Mucosa of gallbladder (tissue), 1 donor: ENCODE measurements at places on chromosomes 3 and 15. TPM values are rescaled to one million over a fixed set of nuclear protein-coding genes. Genes with fewer than 3 reads are reported as not detected.

CORO2B gene
- 2.9 TPM for total RNA-seq

MORC1 gene
- not detected for total RNA-seq

SMC4 gene
- total RNA-seq = 32.2 TPM

ASB14 gene
- not detected for total RNA-seq

ETV5 gene
- total RNA-seq = 23.4 TPM
